Cardiac septum (tissue), 1 donor: ENCODE measurements at places on chromosomes 1 and 21. TPM values are rescaled to one million over a fixed set of nuclear protein-coding genes. Genes with fewer than 3 reads are reported as not detected.

Gene CFHR2
- not detected for total RNA-seq

GRCh38 chr1:228957535-228957934 is 222.3 kb downstream of the RHOU start:
- no peak for DNase-seq

GRCh38 chr1:100076319-100076718 is 56.4 kb downstream of the SASS6 start:
- no peak for DNase-seq

- DNase-seq: no peak
Observed at GRCh38 chr1:36731226-36732014, 248.7 kb upstream of the CSF3R start.

Gene CTPS1
- 8.5 TPM for total RNA-seq

Gene DTL
- total RNA-seq: 0.48 TPM
